ENCODE measurements at places on chromosomes 2 and 18. TPM values are rescaled to one million over a fixed set of nuclear protein-coding genes. Genes with fewer than 3 reads are reported as not detected.

Gene GPR17
- total RNA-seq, result 0.84 TPM

Gene CMPK2
- total RNA-seq, result 3.7 TPM

DNA sequence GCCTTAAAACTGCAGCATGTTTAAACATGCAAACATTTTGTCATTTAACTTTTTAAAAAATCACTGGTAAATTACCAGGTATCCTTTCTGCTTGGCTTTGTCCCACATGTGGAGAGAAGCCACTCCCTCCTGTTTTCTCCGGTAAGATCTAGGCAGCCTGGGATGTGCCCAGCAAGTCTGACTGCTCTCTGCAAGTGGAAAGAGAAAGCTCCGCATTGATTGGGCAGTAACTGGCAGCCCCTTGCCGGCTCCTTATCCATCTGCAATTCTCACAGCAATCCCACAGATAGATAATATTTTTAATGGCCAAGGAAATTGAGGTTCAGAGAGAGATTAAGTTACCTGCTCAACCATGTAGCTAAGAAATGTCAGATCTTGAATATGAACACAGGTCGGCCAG is 136.1 kb downstream of the TMEM200C start:
- DNase-seq, result no peak

- peak; percentile 80 for DNase-seq
Measured at GRCh38 chr2:105712166-105712915, 32.4 kb upstream of the NCK2 start.

Gene UNC80
- not detected for total RNA-seq

Gene RIT2
- not detected for total RNA-seq

- no peak for DNase-seq
Measured at GRCh38 chr2:51579412-51579811, 547.5 kb upstream of the NRXN1 start.

Gene RUFY4
- not detected for total RNA-seq

Gene ACMSD
- total RNA-seq, result not detected

DNA sequence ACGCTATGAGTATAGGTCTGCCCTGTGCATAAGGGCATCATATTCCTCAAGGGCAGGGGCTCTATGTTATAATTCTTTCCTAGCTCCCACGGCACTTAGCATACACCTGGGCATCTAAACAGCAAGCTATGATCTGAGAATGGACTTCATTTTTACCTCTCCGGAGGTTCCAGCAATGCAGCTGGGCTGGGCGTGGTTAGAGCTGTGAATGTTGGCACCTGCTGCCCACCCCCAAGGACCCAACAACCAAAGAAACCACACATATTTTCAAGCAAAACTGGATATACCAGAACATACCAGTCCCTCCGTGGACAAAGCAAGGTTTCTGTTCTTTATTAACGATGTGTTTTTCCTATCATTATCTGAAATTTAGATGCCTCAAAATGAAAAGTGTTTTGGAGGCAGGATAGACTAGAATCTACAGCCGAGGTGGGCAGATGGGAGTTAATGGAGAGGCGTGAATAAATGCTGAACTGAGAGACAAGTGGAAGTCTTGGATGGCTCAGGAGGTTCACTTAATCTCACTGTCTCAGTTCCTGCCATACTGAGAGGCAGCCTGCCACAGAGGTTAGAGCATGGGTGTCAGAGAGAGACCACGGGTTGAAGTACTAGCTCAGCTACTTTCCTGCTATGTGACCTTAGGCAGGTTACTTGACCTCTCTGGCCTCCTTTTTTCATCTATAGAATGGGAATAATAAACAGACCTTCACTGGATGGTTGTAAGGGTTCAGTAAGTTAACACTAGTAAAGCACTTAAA is 186.6 kb upstream of the SMAD2 start:
- DNase-seq, result no peak

- DNase-seq, result no peak
Measured at GRCh38 chr2:223914324-223914723, 30.8 kb downstream of the WDFY1 start.

DNA sequence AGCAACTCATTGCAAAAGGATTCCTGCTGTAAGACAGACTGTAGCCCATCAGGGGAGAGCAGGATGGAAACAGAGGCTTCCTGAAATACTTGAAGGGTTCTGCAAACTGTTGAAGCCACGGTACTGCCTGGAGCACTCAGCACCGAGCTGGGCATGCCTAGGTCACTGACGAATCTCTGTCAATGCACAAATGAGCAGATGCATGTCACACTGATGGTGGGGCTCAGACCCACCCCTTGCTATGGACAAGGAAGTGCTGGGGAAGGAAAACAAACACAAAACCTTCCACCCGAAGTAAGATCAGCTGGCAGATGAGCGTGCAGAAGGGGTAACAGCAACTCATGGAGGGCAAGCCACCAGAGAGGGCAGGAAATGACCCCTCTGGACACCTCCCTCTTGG is 136.7 kb downstream of the BCL2 start:
- DNase-seq, result no peak

DNA sequence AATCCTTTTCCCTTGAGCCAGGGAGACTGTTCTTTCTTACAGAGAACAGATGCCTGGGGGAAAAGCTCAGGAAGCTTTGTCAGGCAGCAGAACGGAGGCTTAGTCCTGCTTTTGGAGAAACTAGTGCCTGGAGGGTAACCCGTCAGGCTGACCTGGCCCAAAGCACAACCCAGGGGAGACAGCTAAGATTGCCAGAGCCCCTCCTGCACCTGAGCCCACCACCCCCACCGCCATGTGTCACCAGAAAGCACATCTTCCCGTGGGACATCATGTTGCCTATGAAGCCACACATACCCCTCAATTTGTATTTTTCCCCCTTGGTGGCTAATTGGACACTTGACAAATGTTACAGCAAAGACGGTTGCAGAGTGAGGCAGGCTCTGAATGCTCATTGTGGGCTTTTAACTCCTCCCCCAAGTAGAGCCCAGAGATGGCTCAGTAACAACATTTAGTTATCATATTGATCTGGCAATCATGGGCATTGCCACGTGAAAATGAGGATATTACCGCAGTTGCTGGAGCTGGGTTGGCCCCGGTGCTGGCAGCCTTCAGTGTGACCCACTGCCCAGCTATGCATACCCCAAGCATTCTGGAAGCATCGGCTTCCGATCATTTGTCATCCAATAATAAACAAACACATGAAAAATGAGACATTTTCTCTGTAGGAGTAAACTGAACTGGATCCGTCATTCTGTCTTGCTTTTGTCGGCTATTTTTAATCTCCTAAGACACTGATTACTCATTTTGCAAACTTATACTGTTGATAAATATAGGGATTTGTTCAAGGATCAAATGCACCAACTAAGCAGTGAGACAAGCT is 229.5 kb downstream of the ATAD2B start:
- DNase-seq, result no peak

DNA sequence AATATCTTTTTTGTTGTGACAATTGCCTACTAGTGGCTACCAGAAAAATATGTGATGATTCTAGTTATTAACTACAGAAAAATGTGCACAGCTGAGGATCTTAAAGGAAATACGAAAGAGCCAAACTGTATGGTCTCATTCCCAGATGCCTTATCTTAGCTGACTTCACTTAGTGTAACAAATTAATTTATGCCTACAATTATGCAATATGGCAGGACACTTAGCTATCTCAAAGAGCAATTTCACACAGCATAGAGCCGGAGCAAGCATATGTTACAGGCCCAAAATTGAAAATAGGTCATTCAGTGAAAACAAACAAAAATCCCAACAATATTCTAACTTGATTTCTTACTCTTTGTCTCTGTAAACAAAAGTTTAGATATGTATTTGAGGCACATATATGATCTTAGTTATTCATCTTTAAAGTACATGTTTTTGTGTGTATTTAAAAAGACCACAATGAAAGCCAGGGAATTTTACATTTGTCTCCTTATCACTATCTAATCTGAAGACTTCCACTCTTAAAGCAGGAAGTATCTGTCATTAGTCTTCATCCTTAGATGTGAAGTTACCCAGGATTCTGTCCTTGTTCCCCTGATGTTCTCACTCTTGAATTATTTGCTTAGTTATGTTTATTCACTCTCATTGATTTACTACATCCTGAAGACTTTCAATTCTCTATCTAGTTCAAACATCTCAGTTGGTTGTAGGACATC is 1579.0 kb upstream of the NXPH2 start:
- no peak for DNase-seq

- no peak for DNase-seq
Measured at GRCh38 chr2:240400371-240401161, 34.9 kb upstream of the GPC1 start.

Gene DGKD
- 28.0 TPM for total RNA-seq

Gene BMP10
- total RNA-seq, result not detected

DNA sequence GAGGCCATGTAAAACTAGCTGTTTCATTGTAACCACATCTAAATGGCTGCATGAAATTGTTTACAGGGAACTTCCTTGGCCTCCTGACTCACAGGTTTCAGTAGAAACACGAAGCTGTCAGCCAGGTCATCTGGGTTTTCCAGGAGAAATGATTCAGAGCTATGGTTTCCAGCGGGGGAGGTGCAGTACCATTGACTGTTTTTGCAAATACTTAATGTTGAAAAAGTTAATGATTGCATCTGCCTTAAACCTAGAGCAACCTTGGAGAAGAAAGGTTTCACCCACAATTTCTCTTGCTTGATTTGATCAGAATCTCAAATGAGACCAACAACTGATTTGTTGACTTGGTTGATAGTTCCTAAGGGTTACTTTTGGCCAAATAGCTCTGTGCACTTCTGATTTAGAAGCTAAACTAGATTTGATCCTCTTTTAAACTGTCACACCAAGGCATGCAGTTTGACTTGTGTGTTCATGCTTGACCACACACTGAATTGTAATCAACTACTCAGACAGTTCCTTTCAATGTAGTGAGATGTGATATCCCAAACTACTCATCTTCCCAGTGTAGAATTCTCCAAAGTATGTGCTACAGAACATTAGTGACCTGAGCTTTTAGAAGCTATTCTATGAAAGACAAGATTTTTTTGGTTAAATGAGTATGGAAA is 193.5 kb upstream of the CHST9 start:
- DNase-seq, result peak; percentile 22

Gene PPIG
- total RNA-seq, result 20.4 TPM
